ENCODE measurements at places on chromosomes 7 and 10.

GRCh38 chr10:78397786-78398185, 364.1 kb downstream of the RPS24 start:
- no peak for DNase-seq

GRCh38 chr10:93595378-93596161, 5.5 kb downstream of the RBP4 start:
- no peak for DNase-seq

GRCh38 chr10:77605466-77605865, 32.1 kb downstream of the KCNMA1 start:
- DNase-seq, result no peak

DNA sequence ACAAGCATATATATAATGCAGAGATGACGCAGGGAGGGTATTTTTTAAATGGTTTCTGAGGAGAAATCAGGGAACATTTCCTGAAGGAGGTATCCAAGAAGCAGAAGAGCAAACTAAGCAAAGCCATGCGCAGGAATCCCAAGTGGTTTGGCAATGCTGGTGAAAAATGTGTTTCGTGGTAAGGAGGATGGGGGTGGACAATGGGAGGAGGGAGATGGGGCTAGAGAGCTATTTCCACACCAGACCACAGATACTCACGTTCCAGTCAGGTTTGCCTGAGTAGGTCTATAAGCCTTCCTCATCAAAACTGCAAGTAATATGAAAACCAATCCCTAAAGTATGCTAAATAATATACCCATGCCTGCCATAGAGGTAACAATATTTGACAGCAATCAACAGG, 223.7 kb upstream of the MKLN1 start:
- no peak for DNase-seq

DNA sequence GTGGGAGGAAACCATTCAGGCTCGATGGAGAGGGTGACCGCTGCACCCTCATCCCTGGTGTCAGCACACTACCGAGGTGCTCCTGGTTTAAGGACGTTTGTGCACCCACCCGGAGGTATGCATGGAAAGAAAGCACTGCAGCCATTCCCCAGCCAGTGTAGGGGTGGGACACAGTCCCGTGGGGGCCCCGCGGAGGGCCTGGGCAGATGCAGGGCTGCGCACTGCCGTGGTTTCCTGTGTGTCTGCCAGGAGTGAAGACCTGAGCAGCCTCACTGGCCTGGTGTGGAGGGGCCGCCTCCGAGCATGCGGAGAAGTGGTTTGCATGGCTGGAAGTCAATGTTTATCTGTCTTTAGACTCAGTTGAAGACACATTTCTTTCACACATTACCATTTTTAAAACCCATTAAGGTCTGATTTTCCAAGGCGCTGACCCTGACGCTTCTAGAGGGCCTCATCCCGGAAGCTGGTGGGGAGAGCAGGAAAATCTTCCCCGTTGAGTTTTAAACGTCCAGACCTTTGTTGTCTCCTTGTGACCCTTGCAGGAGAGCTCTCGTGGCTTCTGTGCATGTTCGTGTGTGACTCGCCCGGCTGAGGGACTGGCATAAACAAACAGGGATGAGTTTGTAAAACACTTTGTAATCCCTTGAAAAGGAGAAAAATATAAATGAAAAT, 188.1 kb downstream of the MGMT start:
- DNase-seq, result no peak

GRCh38 chr10:36256166-36256565, 614.1 kb upstream of the FZD8 start:
- no peak for DNase-seq

DNA sequence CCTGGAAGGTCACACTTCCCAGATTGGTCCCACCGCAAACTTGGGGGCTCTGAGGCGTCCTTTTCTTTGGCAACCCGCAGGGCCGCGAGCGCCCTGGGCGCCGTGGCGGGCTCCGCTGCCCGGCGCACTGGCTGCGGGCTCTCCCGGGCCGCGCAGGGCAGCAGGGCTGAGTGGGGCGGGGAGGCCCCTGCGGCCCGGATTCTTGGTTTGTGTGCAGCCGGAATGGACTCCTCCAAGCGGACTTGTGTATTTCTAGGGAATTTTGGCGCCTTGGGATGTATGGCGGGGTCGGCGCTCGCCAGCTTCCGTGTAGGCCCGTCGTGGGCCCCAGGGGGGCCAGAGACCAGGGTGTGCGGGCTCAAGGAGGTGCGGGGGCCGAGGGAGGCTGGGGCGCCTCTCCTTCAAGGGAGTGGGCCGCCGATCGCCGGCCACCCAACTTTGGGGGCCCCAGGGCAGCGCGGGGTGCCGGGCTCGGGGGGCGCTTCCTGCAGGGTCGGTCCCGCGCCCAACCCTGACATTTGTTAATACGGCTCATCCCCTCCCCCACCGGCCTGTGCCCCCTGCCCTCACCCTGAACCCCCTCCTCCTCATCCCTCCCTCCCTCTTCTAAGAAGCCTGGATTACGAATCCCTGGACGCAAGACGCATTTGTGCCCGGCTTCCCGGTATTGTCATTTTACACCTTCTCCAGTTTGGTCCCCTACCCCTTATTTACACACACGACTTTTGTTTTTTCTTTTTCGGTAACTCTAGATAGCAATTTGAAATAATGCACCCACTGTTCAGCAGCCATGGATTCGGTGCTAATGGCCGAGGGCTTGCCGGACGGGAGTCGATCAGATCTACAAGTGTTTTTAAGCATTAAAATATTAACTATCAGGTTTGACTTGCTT, 2.5 kb downstream of the TCF7L2 start:
- DNase-seq, result no peak

- no peak for DNase-seq
Measured at GRCh38 chr7:107596881-107597581, 17.0 kb downstream of the BCAP29 start.

DNA sequence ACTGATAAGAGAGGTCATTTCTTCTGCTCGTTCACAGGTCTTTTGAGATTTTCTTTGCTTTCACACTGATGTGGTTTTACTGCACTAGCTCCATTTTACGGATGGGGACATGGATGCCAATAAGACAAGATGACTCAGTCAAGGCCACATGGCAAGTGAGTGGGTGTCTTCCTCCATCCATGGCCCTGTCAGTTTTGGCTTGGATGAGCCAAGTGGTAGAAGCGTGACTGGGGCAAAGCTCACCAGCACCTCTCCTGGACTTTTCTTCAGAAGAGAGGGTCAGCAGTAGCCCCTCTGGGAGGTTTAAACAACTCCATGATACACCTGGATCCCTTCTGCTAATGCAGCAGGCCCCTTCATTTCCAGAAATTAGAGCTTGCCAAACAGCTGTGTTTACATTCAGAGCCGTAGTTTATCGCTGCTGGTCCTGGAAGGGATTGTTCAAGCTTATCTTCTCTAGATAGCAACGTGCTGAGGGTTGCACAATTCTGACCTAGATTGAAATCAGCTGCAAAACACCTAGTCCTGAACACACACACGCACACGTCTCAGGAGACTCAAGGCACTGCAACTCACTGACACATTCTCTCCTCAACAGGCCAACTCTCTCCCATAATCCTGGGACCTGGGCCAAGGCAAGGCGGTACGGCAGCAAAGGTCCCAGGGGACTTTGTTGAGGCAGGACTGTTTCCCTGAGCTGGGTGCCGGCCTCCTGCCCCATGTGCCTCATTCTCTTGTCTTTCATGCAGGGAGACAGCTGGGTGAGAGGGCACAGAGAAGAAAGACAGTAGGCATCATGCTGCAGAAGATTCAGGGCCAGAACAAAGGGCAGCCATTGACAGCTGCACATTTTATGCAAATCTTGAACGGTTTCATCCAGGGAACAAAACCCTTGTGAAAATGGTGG, 14.2 kb upstream of the PDCD4 start:
- peak; percentile 49 for DNase-seq

DNA sequence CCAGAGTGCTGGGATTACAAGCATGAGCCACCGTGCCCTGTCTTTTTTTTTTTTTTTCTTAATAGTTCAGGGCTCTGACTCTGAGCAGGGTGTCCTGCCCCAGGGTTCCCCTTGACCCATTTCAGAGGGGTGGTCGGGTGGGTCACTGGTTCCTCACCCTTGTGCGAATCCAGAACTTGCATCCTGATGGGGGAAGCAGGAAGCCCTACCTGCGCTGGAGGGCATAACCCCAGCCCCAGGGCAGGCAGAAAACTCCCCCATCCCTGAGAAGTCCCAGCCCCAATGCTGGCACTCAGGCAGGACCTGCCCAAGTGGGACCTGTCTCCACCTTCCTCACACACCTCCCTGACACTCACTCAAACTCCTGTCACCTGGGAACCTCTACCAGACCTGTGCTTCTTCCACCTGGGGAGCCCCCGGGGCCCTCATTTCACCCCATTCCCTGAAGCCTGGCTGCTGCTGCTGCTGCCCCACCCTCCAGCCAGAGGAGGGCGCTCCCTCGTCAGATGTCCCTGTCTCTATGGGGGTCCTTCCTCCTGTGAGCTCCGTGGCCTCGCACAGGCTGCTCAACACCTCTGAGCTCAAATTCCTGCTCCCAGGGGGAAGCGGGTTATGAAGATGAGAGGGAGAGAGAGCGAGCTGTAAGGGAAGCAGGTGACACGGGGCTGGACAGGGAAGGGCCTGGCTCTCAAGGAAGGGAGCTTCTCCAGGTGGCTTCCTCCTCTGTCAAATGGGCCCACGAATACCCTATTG, 15.1 kb upstream of the ZNF273 start:
- peak; percentile 51 for DNase-seq

GRCh38 chr10:35564341-35564968, 40.7 kb upstream of the GJD4 start:
- DNase-seq, result no peak

- DNase-seq, result no peak
Measured at GRCh38 chr10:73907841-73908517, 3.0 kb upstream of the PLAU start.

DNA sequence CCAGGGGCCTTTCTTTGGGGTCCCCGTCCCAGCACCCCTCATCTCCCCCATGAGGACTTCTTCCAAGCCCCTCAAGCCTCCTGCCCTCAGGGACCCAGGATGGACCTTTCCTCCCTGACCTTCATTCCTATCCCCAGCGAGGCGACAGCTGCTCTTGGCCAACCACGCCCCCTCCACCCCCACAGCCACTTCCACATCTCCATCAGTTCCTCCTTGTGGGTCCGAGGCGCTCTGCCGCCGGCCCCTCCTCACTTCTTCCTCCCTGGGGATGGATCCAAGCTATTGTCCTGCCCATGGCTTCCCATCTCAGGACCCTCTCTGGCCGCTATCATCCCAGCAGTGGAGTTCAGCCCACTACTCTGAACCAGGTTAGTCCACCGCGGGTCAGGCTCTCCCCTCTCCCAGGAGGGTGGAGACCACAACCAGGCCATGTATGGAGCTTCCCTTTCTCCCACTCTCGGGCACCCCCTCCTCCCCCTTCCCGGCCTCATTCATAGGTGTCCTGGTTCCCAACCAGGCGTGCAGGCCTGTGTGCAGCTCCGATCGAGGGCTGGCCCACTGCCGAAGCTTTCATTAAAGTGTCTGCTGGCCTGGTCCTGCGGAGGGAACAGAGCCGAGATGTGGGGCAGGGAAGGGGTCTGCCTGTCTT, 1.7 kb upstream of the SH2B2 start:
- DNase-seq, result peak; percentile 22

- DNase-seq, result no peak
Measured at GRCh38 chr7:40437936-40438634, 303.3 kb downstream of the SUGCT start.

GRCh38 chr10:101538446-101538845, 49.6 kb downstream of the POLL start:
- DNase-seq, result no peak

Data from CD4-positive, alpha-beta T cell treated with Interleukin-6 for 4 hours (primary cell).